Activated gamma-delta T cell treated with Interleukin-2 at 50 U/mL for 16 hours (primary cell): ENCODE measurements at places on chromosomes 16 and 17.

DNA sequence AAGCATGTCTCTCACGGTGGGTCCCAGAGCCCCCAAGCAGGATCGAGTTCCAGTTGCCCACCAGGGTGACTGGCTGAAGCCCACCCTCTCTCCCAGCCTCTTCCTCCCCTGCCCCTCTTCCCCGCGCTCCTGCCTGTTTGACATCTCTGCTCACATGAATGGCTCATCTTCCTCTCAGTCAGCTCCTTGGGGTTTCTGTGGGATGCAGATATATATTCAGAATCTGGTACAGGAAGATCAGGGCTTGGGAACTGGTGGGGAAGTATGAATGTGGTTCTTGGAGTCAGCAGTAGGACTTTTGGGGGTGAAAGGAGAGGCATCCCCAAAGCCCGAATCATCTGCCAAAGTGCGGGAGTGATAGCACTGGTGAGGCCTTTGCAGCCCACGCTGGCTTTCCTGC is 158.9 kb upstream of the CIBAR2 start:
- DNase-seq: no peak

DNA sequence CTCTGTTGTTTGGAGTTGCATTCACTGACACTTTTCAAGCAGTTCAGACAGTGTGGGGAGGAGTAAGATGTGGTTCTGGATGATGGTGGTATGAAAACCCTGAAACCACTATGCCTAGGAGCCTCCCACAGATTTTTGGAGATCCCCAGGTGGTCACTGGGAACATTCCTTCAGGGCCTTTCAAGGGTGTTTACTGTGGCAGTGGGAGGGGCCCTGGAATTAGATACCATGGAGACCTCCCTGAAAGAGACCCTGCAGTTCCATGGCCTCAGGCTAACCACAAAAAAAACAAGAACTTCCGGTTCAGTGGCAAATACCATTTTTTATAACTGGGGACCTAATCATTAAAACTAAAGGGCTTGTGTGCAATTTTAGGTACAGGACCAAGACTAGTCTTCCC is 79.9 kb downstream of the TMEM100 start:
- DNase-seq: no peak

DNA sequence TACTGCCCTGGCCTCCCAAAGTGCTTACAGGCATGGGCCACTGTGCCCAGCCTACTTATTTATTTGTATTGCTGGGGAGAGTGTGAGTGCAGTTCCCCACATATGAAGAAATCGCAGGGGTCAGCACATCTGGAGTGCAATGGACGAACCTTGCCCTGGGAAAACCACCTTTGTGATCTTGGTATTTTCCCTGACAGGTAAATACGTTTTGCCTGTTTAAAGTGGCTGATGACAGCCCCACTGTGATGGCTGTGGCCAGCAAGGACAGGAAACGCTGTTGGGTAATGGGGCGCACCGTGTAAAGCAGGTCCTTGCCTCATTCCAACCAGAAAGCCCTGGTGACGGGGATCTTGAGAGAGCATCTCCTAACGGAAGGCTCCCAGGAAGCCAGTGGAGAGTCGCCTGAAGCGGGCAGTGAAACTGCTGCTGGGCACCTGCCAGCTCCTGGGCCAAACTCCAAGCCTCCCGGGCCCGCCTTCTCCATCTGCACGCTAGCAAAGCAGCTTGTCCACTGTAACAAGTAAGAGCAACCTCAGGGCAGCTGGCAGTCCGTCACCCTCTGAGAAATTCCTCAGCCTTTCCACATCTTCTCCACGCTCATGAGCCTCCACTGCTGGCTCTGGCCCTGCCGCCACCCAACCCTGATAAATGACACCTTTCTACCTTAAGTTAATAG is 17.5 kb downstream of the EMC8 start:
- no peak for DNase-seq

DNA sequence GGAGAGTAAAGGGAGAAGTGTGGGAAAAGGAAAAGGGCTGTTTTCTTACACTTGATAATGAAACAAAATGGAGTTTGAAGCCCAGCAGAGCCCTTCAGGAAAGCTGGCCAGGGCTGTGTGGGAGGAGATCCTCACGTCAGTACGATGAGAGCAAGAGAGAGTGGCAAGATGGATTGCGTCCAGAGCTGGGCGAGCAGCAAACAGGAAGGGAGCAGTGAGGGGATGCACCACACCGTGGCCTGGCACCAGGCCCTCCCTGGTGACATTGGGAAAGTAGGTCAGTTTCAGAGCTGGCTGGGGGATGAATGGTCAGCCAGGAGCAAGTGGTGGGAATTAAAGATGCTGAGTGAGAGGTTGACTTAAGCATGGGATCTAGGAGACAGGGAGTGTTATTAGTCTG is 273.6 kb downstream of the GRIN2A start:
- no peak for DNase-seq

GRCh38 chr17:39776252-39776651 is 38.5 kb downstream of the GRB7 start:
- DNase-seq: no peak

DNA sequence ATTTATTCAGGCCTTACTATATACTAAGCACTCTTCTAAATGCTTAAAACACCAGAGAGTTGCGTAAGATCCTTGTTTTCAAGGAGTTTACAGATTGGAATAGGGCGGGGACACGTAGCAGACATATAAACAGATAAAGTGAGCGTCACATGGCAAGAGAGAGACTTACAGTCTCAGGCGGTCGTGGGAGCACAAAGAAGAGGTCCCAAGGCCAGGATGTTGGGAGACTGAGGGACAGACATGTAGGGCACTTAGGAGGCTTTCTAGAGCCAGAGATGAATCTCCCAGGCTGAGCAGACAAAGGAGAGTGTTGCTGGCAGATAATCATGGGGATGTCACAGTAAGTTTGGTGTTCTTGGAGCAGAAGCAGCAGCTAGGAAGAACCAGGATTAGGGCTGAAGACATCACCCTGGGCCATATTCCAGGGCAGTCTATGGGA is 119.1 kb upstream of the ANKFN1 start:
- no peak for DNase-seq

DNA sequence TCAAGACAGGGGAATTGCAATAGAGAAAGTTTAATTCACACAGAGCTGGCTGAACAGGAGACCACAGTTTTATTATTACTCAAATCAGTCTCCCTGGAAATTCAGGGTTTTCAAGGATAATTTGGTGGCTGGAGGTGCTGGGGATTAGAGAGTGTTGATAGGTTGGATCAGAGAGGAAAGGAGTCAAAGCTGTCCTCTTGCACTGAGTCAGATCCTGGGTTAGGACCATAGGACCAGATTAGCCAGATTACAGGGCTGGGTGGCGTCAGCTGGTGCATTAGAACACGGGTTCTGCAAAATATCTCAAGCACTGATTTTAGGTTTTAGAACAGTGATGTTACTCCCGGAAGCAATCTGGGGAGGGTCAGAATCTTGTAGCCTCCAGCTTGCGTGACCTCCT is 1.8 kb upstream of the NSMCE1 start:
- no peak for DNase-seq

GRCh38 chr17:56976941-56977608 is 856 bp upstream of the SCPEP1 start:
- DNase-seq: no peak

- DNase-seq: no peak
These were observed 1.0 kb downstream of the MYO15B start for GRCh38 chr17:75588596-75589011.

GRCh38 chr17:77101521-77102410 is 39.0 kb upstream of the SEC14L1 start:
- no peak for DNase-seq

GRCh38 chr17:41813152-41813680 is 412 bp downstream of the FKBP10 start:
- no peak for DNase-seq

GRCh38 chr17:44934745-44935105 is 12.8 kb downstream of the KIF18B start:
- DNase-seq: no peak

DNA sequence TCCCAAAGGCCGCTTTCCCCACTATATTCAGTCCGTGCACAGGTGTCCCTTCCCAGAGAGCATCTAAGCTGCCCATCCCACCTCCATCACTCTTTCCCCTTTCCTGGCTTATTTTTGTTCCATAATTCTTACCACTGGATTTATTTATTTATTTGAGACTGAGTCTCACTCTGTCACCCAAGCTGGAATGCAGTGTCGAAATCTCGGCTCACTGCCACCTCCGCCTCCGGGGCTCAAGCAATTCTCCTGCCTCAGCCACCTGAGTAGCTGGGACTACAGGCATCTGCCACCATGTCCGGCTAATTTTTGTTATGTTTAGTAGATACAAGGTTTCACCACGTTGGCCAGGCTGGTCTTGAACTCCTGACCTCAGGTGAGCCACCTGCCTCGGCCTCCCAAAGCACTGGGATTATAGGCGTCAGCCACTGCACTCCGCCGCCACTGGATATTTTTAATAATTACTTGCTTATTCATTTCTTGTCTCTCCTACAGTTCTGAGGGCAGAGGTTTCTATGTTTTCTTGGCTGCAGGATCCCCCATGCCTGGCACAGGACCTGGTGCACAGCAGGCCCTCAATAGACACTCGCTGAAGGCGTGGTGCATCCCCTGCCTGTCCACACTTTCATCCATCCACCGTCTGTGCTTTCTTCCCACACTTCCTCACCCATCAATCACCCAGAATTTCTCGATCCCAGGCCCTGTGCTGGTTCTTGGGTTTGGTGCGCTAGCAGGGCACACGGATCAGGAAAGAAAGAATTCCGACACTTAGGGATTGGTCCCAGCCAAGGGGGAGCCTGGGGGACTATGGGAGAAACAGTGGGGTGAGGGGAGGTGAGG is 9.9 kb upstream of the ADGRG1 start:
- DNase-seq: no peak

DNA sequence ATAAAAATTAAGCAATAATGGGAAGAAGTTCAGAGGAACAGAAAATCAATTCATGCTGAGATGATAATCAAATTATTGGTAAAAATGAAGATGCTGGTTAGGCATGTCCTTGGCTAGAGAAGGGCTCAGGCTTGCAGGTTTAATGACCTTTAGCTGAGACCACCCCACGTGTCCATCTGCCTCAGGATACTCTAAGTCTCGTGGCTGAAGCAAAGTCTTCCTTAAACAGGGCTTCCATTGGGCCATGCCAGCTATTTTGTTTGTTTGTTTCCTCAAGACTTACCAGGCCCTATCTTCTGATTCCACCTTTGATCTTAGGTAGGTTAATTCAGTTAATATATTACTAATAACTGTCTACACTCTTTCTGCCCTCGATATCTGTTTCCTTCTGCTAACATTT is 366.0 kb downstream of the CDH13 start:
- no peak for DNase-seq

DNA sequence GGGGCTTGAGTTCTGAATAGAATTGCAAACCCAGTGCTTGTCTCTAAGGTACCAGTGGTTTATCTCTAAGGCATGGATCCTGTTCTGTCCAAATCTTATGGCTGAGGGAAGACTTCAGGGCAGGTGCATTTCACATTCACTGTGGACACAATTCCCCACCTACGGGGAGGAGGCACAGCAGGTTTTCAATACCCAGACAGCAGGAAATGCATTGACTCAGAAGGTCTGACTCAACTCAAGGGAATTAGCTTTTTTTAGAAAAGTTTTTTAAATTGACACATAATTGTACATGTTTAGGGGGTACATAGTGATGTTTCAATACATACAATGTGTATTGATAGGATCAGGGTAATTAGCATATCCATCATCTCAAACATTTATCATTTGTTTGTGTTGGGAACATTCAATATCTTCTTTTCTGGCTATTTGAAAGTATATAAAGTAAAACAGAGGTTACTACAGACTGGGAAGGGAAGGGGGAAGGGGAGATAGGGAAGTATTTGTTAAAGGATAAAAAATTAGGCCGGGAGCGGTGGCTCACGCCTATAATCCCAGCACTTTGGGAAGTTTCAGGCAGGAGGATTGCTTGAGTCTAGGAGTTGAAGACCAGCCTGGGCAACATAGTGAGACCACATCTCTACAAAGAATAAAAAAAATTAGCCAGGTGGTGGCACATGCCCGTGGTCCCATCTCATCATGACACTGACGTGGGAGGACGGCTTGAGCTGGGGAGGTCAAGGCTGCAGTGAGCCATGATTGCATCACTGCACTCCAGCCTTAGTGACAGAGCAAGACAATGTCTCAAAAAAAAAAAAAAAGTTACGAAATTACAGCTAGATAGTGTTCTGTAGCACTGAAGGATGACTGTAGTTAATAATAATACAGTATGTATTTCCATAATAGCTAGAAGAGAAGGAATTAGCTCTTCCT is 54.9 kb downstream of the RGS9 start:
- no peak for DNase-seq

GRCh38 chr16:22770866-22771265 is 43.1 kb upstream of the HS3ST2 start:
- DNase-seq: no peak

- DNase-seq: no peak
These were observed 22.9 kb upstream of the PRSS54 start for GRCh38 chr16:58317608-58318152.

- DNase-seq: no peak
These were observed 13.5 kb downstream of the KIAA0753 start for GRCh38 chr17:6627019-6627418.

- no peak for DNase-seq
These were observed 25.9 kb upstream of the SMURF2 start for GRCh38 chr17:64687961-64688360.

DNA sequence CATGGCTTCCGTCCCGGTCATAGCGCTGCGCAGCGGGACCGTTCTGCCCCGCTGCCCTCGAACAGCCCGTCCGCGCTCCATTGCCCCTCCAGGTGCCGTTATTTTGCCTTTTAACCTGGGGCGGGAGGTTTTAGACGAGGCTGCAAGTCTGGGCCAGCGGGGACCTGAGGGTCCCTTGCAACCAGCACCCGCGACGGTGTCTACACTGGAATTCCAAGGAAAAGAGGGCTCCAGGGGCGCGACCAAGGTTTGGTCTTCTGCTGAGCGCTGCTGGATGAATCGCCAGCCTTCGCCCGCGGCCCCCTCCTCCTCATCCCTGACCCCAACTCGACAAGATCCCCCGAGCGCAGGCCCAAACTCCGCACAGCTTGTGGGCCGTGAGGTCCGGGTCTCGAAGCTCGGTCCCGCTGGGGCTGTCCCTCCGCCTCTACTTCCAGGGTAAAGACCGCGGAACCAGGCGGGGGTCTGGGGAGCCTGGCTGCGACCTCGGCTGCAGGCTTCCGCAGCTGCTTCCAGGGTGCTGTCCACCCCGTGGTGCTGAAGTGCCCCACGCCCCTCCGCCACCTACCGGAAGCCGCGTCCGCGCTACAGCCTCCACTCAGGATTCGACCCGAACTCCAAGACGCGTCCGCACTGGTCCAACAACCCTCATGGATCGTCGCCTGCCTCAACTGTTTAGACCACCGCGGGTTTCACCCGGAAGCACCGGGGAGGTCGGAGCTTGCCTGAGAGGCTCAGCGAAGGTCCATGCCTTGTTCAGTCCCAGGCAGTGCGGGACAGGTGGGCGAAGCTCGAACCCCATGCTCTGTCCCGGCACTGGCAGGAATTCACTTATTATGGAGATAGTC is 10.1 kb upstream of the CA4 start:
- DNase-seq: peak; percentile 66
